ENCODE measurements at places on chromosomes 12 and 14.

DNA sequence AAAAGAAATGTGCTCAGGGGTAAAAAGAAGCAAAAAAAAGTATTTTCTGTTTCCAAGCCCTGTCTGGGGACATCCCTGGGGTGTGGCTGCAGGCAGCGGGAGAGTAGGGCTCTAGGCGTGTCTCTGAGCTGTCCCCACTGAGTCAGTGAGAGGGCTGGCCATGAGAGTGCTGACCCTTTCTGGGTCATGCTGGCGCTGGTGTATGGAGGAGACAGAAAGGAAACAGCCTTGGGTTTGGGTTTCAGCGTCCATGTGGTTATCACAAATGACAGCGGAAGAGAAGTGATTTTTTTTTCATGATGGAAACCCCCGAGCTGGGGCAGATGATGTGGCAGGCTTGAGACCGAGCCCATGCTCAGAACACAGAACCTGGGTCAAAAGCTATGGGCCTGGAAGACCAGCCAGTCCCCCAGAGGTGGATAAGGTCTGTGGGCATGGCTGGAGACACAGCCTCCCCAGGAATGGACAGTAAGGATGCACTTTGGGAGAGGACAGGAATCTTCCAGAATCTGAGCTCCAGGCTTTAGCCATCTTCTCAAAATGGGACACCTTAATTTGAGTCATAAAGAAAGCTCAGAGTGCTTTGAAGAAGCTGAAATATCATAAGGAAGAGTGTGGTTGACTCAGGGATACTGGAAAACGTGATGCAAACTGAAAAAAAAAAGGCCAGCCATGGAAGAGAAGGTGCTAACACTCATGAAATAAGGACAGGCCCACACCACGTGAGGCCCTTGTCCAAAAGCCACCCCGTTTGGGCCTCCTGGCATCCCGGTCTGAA is 36.2 kb downstream of the SYNE3 start:
- peak; percentile 25 for DNase-seq

DNA sequence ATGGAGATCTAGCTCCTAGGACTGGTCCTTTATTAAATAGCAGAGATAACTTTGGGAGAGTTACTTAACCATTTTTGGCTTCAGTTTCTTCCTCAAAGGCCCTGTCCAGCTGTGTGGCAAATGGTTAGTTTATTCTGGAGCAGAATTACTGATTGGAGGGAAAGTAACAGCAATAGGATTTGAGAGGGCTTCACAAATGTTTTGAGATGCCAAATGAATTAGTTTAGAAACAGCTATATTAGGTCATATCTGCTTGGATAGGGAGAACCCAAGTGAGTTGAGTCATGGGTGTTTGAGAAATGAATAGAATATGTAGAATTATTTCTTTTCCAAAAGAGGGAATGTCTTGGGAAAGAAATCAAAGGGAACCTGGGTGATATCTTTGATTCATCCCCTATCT is 17.5 kb downstream of the RASSF3 start:
- no peak for DNase-seq

DNA sequence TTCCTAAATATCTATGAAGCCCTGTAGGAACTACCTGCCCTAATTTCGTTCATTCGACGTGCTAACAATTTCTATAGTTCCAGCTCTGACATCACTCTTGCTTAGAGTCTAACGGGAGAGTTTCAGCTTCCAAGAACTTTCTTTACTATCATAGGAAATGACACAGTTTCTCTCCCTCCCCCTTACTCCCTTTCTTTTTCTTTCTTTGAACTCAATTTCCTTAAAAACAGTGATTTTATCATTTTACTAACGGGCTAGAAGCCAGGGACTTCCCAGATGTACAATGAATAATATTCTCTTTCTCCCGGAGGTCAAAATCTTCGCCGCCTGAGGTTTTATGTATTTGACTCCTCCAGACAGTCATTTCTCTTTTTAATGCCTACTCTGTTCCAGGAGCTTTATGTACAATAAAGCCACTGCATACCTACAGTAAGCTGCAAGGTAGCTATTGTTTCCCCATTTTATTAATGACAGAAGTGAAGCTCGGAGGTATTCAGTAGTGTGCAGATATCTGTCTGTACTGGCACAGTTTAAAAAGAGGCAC is 15.7 kb downstream of the SMCO2 start:
- DNase-seq: no peak

- no peak for DNase-seq
Observed at GRCh38 chr12:123243671-123244262, 10.5 kb downstream of the MTRFR start.

DNA sequence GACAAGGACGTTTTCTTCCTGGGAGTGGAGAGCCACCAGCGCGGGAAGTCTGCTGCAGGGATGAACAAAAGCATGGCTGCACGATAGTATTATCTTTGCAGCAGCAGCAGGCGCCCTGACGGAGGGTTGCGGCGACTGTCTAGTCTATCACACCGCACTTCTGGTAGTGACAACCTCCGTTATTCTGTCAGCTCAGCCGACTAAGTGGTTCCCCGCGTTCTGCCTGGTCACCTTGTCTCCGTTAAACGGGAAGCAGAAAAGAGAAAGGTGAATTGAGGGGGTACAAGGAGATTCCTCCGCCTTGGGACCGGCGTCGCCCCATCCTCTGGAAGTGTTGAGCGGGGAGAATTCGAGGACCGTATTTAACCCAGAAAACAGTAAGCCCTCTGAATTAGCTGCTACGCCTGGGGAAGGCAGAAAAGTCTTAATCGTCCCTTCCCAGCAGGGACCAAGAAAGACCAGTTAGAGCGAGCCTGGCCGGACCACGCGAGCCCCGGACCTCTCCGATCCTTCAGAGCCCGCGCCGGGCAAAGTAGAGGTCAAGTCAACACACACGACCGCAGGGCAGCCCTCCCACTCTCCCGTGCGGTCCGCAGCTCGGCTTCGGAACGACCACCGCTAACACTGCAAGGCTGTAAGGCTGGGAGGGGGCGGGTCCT is 536 bp upstream of the DAAM1 start:
- peak; percentile 14 for DNase-seq

- DNase-seq: no peak
Observed at GRCh38 chr12:93650626-93651025, 26.5 kb upstream of the CRADD start.

- no peak for DNase-seq
Observed at GRCh38 chr12:46650688-46651087, 175.1 kb downstream of the SLC38A4 start.

- peak; percentile 40 for DNase-seq
Observed at GRCh38 chr14:96592591-96593386, 90.6 kb downstream of the PAPOLA start.

DNA sequence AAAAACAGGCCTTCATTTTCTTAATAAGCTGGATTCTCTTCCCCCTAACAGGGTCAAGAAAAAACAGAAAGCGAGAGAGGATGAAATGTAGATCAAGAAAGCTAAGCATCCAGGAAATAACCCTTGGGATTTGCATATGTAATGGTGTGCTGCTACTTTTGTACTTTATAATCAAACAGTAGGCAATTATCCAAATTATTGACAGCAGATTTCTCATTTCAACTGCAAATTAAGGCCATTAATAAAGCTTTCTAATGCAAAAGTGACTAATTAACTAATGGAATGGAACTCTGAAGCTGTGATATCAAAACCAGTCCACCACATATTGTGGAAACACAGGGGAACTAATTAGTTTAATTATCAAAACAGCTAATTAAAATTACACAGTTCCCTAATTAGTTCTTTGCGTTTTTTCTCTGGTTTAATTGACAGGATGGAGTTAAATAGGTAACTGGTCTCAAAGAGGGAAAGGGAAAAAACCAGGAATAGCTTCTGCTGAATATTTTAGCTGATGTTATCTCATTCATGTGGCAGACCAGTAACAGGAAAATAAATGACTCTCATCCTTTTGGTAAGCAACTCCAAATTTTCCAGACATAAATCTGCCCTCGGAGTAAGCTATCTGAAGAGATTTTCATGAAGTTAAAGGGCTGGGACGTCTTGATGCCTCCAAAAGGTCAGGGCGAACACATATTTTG is 182.7 kb upstream of the LMO3 start:
- DNase-seq: no peak

- no peak for DNase-seq
Observed at GRCh38 chr12:79773896-79774295, 83.1 kb upstream of the PAWR start.

GRCh38 chr14:102028733-102029132 is 58.1 kb downstream of the HSP90AA1 start:
- DNase-seq: no peak
